ENCODE measurements at places on chromosomes 5 and 9. TPM values are rescaled to one million over a fixed set of nuclear protein-coding genes. Genes with fewer than 3 reads are reported as not detected.

SPATA31D4 gene
- not detected for total RNA-seq

DNA sequence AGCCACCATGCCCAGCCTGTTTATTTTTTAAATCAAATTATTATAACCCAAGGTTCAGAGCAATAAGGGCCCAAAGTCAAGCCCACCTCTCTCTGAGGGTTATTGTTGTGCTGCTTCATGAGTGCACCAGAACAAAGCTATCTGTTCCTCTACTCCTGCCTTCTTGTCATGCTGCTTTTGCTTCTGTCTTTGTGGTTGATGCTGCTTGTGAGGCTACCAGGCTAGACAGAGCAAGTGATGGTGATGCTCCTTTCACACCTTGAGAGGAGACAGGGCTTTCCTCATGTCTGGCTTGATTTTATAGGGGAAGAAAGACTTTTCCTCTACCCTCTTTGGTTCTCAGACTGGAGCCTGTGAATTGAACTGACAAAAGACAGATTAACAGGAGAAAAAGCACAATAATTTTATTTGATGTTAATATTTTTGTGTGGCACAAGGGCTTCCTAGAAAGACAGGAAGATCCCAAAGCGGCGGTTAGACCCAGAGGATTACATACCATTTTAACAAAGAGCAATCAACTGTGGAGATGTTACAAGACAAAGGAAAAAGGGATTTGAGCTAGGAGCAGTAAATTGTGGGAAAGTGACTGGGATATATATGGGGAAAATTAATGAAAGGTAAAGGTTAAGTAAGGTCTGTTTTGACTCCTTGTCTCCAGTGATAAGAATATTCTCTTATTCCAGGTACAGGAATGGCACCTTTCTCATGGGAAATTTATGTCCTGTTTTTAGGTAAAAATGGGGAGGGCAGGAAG lies 4.4 kb upstream of the CD180 start:
- DNase-seq, result no peak

DNA sequence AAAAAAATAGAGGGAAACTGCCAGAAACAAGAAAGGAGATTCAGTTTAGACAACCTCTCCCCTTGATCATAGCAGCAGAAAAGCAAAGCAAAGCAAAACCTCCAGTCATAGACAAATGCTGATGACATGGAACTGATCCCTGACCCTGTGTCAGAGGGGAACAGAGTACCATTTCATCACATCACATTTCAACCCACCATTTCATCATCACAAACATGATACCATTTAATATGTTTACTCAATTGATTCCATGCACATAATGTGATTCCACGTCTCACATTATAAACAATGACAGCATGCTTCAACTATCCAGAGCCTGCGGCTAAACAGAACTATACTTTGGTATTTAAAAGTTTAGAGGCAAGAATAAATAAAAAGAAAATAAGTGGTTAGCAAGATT lies 28.7 kb upstream of the ACOT12 start:
- no peak for DNase-seq

DNA sequence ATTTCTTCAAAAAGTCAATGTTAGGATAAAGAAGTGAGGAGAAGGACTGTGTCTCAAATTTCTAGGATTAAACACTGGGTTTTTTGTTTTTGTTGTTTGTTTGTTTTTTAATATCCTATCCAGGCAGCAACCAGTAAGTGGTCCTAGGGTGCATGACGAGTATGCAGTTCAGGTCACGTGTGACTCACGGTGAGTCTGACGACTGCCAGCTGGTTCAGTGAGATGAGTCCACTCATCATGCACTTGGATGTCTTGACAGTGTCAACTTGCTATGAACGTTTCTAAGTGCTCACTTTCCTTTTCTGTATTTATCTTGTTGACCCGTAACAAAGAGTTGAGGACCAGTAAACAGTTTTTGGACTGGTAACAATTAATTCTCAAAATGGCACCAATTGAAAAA lies 32.7 kb downstream of the ATG10 start:
- no peak for DNase-seq

DNA sequence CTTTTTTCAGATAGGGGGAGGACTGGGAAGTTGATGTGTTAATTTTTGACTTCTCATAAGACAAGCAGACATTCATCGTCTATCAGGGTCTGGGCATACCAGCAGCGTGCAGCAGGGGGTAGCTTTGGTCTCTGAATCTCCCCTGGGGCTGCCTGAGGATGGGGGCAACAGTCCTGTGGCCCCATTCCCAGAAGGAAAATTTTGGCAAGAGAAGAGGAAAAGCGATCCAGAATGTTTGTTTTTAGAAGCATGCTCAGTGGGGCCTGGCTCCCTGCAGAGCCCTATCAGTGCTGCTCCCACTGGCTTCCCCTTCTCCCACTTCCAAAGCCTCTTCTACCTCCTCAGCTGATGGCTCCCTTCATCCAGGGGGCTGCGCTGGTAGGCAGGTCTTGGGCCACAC lies 194.8 kb upstream of the IL12B start:
- no peak for DNase-seq
